ENCODE measurements at places on chromosomes 5 and 9.

GRCh38 chr5:141560151-141560550 lies 58.6 kb downstream of the DIAPH1 start:
- peak; percentile 25 for DNase-seq

- DNase-seq, result no peak
Observed at GRCh38 chr9:111963995-111964394, 67.4 kb downstream of the UGCG start.

DNA sequence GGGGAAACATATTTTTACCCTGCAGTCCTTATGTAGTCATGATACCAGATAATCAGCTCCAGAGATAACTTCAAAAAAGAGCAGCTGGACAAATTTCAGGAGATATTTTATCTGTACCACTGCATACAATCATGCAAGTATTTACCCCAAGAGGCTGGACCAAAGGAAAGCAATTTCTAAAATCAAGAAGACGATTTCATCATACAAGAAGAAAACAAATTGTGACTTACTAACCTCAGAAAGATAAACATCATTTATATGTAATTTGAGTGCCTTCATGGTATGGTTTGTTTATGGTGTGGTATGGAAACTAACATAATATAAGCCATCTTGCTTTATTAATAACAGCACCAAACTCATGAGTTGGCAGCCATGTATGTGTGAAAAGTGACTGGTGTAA lies 603.6 kb downstream of the PSAT1 start:
- no peak for DNase-seq

DNA sequence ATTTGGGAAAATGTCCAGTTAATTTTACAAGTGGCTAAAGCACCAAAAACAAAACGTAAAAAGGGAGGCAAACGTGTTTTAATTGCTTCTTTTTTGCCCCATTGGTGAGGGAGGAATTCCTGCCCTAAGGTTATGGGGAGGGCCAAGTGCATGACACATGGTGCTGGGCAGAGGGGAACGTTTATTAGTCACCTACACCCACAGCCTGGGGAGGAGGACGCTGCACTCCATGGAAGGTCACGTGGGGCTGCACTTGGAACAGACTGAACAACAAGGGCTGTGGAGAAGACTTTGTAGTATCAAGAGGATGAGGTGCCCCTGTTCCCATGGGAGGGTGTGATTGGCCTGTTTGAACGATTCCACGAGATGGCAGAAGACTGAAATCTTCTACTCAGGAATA lies 13.7 kb upstream of the ADAMTS16 start:
- no peak for DNase-seq

GRCh38 chr5:14112998-14113652 lies 30.0 kb upstream of the TRIO start:
- peak; percentile 26 for DNase-seq

GRCh38 chr9:109794361-109795012 lies 14.5 kb downstream of the PALM2AKAP2 start:
- DNase-seq, result no peak

DNA sequence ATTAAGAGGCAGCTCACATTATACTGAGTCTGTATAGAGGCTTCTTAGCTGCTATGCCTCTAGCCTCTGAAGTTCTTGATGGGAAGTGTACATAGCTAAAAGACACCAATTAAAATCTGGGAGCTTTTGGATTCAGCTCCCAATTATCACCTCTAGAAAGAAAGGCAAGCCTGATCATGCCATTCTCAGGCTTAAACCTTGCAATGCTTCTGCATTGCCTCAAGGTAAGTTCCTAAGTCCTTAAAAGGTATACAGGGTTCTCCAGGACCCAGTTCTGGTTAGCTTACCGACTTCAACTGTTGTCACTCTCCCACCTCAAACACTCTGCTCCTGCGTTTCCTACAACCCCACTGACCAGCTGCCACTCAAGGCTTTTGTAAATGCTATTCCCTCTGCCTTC lies 17.5 kb upstream of the CCL28 start:
- DNase-seq, result no peak

GRCh38 chr9:135522931-135523330 lies 1.7 kb downstream of the LCN1 start:
- DNase-seq, result no peak

GRCh38 chr9:111730937-111731567 lies 63.7 kb downstream of the SHOC1 start:
- DNase-seq, result no peak

GRCh38 chr5:120655828-120656435 lies 191.8 kb downstream of the PRR16 start:
- peak; percentile 46 for DNase-seq

GRCh38 chr5:113119246-113119924 lies 142.8 kb downstream of the DCP2 start:
- no peak for DNase-seq

DNA sequence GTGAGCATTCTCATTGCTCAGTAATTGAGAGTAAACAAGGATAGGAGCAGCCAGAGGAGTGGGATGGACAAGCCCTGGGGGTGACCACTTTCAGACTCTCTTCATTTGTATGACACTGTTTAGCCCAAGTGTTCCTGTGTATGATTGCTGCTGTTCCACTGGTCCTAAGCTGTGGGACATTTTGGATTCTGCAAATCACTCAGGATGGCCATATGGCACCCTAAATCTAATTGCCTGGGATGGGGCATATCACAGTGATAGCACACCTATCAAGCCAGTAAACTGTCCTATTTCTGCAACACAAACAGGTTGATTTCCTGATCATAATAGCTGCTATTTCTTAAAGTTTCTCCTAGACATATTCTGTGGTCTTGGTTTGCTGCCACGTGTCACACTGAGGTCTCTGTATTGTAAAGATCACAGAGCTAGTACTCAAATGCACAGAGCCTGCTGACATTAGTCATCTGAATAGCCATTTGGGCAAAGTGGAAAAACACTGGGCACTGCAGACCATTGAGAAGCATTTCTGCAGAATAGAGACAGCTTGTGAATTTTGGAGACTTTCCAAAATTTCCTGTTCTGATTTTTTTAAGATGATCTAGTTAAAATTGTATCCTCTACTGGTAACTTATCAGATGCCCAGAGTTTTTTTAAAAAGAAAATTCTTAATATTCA lies 320.2 kb downstream of the RFX3 start:
- DNase-seq, result peak; percentile 7

- DNase-seq, result no peak
Observed at GRCh38 chr5:58403822-58404433, 56.0 kb downstream of the PLK2 start.

- DNase-seq, result no peak
Observed at GRCh38 chr9:82745919-82746318, 317.0 kb downstream of the RASEF start.

- peak; percentile 68 for DNase-seq
Observed at GRCh38 chr9:124770359-124771020, 621 bp downstream of the NR6A1 start.

- no peak for DNase-seq
Observed at GRCh38 chr5:102229685-102230084, 66.4 kb downstream of the SLCO4C1 start.

- DNase-seq, result no peak
Observed at GRCh38 chr5:111106320-111106948, 14.3 kb downstream of the WDR36 start.

DNA sequence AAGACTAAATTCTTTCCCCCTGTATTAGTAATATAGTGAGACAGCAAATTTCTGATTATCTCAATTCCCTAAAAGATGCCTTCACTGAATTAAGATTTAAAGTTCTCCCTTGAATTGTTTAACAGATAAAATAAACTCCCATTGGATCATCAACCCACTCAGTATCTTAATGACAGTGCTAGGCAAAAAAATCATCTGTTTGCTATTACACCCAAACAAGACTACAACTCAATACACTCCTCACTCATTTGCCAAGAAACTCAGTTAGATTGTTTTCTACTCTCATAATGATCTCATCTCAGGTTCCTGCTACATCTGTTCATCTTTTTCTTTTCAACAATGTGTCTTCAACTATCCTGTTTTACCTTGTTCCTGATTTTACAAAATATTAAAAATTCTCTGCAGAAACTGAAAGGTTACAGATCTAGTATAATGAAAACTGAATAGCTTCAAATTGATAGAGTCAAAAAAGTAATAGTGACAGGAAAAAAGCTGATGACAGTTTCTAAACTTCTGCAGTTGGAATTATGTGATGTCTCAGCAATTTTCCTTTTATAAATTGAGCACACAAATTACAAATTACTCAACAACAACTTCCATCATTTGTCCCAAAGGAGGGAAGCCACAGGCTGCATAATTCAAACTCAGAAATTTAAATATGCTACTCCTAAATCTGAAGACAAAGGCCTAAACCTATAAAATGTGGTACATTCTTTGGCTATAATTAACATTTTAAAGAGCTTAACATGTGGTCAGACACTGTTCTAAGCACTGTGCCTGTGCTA lies 39.4 kb downstream of the HOMER1 start:
- no peak for DNase-seq

GRCh38 chr9:16879416-16879815 lies 8.9 kb upstream of the BNC2 start:
- DNase-seq, result no peak

DNA sequence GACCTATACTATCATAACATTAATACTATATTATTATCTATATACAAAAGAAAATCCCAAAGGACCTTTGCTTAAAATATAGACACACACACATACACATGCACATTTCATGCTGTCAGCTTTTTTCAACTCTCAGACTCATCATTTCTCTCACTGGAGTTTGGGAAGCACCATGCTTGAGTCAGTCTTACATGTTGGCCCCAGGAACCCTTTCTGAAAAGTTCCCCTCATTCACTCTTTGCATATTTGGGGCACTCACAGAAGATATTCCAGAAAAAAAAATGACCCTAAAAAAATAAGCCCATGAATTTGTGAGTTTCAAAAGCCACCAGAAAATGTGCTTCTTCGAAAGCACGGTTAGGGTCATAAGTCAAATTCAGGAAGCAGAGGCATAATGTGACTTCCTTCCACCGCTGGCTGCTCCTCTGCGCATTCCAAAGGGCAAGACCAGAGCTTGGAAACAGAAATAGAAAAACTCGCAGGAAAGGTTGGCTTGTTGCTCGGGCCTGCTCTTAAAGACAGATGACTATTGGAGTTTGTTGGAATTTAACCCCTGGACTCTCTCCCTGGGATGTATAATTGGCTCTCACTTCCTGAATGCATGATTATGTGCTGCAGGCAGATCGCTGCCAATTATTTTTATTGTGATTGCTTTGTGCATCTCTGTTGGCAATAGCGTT lies 129.7 kb upstream of the IQGAP2 start:
- peak; percentile 57 for DNase-seq

- DNase-seq, result no peak
Observed at GRCh38 chr9:4117835-4118610, 181.8 kb downstream of the GLIS3 start.

GRCh38 chr9:129897263-129897662 lies 62.0 kb downstream of the USP20 start:
- DNase-seq, result no peak

DNA sequence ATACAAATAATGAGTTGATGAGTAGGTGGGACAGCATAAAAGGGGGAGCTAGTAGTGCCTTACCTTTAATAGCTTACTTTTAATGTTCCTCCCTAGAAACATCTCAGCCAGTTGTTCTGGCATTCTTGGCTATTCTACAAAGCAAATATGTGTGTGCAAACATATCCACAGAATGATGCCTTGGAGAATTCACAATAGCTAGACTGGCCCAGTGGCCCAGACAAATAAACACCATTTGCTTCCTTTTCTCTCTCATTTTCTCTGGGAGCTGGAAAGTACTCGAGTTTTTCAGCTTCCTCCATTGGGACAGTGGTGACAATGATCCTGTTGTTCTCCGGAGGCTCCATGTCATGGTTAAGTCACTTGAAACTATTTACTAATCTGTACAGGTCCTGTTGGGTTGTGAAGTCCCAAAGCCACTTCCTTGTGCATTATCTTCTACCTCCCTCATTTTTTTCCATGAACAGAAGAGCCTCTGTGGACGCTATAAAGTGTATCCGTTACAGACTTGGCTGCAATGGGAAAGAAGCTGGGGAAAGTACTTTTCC lies 122.9 kb downstream of the DMAC1 start:
- DNase-seq, result no peak

GRCh38 chr5:6583049-6583880 lies 49.6 kb downstream of the NSUN2 start:
- peak; percentile 47 for DNase-seq

- DNase-seq, result no peak
Observed at GRCh38 chr9:98226957-98227356, 28.5 kb downstream of the TBC1D2 start.

DNA sequence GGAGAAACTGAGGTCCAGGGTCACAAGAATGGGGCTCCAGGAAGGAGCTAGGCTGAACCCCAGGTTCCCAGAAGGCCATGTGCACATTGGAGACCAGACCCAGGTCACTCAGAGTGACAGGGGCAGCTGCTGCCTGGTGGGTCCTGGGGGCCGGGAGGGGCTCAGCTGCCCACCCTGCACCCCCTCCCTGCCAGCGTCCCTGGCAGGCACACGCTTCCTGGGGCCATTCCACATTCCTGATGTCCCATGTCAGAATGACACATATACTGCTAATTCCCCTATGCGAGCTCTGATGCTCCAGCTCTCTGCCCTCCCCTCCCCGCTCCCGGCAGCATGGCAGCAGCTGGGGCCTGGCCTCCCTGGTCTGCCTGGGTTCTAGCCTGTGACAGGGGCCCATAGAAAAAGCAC lies 14.0 kb downstream of the FGFR4 start:
- no peak for DNase-seq

GRCh38 chr5:157956271-157956885 lies 97.4 kb upstream of the CLINT1 start:
- DNase-seq, result no peak

DNA sequence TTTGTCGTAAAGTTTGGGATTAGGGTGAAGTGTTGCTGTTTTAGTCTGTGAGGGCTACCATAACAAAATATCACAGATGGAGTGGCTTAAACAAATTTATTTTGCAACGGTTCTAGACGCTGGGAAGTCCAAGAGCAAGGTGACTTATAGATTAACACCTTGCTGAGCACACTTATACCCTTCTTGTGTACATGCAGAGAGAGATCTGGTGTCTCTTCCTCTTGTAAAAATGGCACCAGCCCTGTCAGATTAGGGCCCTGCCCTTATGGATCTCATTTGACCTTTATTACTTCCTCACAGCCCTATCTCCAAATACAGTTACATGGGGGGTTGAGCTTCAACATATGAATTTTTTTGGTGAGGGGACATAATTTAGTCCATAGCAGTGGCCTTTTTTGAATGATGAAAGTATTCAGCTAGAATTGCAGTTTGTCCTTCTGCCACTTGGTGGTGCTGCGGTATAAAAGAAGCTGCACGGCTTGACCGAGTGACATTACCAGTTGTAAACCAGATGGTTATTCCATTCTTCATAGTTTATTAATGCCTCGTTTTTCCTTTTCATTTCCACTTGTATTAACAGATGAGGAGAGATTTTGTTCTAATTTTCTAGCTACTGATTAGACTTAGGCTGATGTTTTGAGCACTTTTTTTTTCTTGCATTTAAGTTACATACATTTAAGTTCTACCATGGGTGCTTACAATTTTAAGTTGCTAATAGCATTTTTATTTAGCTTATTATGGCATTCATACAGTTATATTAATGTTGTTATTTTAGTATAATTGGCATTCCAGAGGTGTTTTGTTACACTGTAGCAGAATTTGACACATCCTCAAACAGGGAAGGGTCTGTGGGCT lies 19.4 kb downstream of the DCP2 start:
- peak; percentile 70 for DNase-seq

GRCh38 chr9:133045132-133045531 lies 14.3 kb downstream of the GTF3C5 start:
- DNase-seq, result no peak
